ENCODE measurements at places on chromosomes 1 and 21.

DNA sequence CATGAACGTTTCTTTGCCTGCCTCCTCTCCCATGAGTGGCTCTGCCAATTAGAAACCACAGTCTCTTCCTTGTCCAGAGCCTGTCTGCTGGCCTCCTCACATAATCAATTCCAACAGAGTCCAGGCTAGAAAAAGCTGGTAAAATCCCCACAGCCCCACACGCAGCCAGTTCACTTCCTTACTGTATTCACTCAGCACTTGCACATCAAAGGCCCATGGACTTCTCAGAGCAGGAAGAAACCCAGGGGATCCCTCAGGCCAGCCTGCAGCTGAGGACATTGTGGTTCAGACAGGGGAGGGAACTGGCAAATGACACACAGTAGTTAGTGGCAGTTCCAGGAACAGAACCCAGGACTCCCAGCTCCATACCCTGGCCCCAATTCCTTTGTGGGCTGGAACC lies 171.6 kb upstream of the EDN2 start:
- no peak for DNase-seq

- DNase-seq, result no peak
These were observed 61.8 kb upstream of the PTGFRN start for GRCh38 chr1:116847688-116848531.

GRCh38 chr1:175319912-175320230 lies 127.3 kb upstream of the KIAA0040 start:
- no peak for DNase-seq

DNA sequence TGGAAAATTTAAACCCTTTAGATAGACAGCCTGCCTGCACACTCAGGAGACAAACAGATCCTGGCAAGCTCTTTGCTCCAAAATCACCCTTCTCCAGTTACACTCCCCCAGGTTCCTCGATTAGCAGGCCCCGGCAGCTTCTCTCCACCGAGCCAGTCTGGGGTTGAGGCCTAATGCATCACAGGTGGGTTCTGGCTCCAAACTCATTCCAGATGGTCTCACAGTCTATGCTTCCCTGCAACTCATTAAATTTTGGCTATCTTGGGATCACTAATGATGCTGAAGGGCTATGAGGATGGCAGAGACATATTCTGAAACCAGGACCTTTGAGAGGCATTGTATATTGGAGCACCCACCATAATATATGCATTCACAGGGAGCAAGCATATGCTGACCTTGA lies 559.8 kb upstream of the USP24 start:
- DNase-seq, result no peak

DNA sequence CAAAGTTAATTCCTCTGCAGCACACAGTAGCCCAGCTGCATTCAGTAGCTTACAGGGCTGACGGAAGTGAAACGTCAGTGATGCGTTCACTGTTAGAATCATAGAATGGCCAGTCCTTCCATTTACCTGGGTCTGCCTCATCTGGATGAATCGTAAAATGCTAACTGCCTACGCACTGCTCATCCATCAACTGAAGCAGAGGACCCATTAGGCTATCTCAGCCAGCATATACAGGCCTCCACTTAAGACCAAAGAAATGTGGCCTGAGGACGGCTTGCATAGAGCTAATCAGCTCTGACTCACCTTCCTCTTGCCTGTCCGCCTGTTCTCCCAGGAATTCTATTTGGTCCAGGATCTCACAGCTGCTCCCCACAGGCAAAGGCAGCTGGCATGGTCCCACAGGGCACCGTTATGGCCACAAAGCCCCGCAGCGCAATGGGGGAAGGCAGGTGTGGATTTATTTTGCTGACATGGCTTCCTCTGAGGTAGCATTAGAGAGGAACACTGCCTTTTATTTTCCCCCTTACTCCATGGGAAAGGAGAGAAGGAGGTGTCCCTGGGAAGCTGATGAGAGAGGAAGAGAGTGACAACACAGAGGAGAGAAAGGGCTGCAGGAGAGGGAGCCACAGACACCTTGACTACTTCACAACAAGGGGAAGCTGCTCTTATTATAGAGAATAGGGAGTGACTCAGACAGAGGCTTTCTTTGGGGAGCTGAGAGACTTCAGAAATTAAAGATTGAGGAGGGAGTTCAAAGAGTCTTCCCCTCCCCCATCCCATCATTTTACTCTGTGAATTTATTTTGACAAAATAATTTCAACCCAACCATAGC lies 177.6 kb downstream of the HHIPL2 start:
- DNase-seq, result no peak

DNA sequence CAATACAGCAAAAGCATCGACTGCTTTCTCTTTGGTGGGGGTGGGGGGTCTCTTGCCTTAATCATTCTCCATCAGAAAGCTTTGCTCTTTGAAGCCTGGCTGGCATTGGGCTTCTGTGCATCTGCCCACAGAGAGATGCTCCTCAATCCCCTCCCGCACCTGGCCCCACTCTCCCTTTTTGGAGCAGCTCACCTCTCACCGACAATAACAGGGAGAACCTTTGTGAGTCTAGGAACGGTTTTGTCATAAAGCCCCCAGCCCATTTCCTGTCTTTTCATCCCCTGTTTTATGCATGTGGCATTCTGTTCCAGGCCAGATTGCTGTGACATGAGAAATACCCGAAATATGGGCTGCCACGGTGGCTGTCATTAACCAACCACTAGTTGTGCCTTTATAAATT lies 469.0 kb upstream of the VAMP3 start:
- no peak for DNase-seq

DNA sequence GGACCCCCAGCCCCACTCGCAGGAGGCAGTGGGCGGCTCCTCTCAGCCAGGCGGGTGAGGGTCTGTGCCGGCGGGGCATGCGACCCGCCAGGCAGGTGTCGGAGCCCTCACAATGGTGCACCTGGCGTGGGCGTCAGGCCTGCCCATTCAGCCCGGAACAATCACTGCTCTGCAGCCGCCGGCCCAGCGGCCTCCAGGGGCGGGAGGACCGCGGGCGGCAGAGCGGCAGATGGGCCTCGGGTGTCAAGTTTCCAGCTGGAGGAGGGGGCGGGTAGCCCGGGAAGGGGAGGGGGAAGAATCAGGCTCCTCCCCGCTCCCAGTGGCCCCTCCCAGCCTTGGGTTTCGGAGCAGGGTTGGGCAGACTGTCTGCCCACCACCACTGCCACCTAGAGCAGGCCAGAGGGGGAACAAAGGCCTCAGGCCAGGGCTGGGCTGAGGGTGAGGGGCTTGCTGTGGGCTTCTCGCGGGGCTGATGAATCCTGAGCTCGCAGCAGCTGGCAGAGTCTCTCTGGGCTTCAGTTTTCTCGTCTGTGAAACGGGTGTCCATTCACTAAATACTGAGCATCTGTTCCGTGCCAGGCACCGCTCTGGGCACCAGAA lies 39.5 kb upstream of the CASZ1 start:
- peak; percentile 93 for DNase-seq

DNA sequence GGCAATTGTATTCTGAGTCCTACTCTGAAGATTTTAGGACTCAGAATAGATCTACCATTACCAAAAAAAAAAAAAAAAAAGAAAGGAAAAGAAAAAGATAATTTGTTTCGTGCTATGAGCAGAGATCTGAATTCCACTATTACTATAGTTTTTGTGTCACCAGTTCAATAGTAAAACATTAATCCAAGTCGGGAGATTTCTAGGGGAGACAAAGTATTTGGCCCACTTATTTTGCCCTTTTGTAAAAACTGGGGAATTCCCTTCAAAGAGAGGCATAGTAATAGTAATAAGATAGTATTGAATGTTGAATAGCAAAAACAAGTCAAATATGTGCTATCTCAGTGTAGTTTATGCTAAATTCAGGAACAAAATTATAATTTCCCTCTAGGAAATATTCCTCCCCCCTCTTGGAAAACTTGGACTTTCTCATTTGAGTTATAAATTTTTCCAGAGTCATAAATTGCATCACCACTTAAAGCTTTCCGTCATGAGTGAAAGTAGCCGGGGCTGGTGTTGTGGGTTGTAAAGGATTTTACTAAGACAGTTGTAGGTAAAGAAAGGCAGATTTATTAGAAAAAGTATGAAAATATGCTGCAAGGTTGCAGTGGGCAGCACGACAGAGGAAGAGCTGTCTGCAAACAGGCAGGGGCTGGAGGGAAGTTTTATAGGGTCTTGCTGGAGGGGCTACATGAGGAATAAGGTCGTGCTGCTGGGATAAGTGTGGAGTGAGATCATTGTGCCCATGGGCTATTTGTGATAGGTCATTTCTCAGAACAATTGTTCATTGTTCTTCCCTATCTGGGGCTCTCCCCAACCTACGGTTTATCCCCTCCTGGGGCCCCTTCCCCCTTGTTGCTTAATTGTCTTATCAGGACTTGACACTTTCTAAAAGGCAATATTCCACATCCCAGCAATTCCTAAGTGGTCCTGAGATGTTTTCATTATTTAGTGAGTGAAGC lies 1009.9 kb downstream of the PLA2G4A start:
- DNase-seq, result no peak

DNA sequence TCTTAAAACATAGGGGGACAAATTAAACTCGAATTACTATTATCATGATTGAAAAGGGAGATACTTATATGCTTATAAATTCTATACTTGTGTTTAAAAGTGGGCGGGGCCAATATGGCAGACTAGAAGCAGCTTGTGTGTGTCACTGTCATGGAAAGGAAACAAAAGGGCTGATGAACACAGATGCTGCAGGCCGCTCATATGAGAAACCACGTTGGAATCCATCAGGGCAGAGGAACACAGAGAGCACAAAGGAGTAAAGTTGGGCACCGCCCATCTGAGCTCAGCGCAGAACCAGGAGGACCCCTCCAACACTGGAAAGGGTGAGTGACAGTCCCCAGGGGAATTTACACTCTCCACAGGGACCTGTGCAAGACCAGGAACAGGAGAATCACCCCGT lies 107.0 kb downstream of the SLC5A9 start:
- DNase-seq, result no peak

DNA sequence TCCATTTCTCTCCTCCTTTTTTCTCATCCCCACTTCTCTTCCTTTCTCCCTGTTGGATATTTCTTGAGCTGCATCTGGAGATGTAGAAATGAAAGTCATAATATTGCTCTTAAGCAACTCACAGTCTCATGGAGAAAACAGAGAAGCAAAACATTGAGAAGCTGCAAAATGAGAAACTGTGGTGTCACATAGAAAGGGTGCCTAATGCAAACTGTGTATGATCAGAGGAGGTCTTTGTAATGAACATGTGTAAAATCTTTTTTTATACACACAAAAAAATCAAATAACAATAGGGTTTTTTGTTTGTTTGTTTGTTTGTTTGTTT lies 11.8 kb upstream of the SLAMF7 start:
- DNase-seq, result no peak

- DNase-seq, result no peak
These were observed 74.5 kb upstream of the CAMK1G start for GRCh38 chr1:209509039-209509438.

DNA sequence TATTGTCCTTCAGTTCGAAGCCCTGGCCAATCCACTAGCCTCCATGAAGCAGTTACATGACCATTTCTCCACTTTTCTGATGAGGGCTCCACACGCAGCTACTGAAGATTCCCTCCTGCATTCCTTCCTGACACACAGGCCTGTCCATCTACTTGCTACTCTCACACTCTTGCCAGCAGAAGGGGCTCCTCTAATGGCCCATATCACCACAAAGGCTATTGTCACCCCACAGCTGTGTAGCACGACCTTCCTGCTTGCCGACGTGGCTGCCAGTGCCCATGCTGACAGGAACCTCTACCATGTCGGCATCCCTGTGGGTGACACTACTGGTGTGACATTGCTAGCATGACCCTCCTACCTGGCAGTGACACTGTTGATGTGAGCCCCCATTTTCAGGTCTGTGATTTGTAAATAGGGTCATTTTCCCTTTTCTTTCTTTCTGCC lies 1528.6 kb upstream of the TPTE start:
- no peak for DNase-seq

GRCh38 chr1:186838380-186839040 lies 9.8 kb downstream of the PLA2G4A start:
- no peak for DNase-seq

- no peak for DNase-seq
These were observed 548 bp upstream of the MFSD2A start for GRCh38 chr1:39954324-39954869.

- DNase-seq, result no peak
These were observed 68.3 kb downstream of the MPZL1 start for GRCh38 chr1:167790117-167790516.

- no peak for DNase-seq
These were observed 225.7 kb downstream of the KCNH1 start for GRCh38 chr1:210908257-210908656.

- no peak for DNase-seq
These were observed 6.2 kb upstream of the ERICH3 start for GRCh38 chr1:74679811-74680210.

DNA sequence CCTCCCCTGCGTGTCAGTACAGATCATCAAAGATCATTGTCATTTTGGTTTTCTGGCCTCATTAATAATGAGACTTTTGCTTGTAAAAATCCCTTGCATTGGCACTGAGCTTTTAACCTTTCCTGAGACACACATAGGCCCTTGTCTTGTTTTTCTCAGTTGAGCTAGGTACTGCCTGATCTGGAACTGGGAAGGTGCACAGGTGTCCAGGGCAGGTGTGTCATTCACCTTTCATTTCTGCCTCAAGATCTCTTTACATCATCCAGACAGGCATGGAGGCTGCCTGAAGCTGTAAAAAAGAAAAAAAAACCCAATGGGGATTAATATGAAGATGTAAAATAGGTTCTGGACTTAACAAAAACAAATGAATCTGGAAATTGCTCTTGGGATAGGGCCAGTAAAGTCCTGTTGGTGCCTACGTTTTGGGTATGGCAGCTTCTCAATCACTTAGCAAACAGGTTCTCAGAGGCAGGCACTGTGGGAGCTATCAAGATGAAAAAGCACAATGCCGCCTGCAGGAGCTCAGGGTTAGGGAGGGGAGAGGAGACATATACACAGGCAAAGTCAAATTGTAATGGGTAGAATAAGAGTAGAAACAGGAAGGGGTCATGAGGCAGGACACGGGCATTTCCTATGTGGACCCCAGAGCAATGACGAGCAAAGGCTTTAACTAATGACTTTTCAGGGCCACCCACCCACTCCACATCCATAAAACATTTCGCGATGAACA lies 1.0 kb upstream of the KCNC4 start:
- DNase-seq, result no peak

GRCh38 chr1:28439320-28439719 lies 66.5 kb upstream of the RCC1 start:
- no peak for DNase-seq

- no peak for DNase-seq
These were observed at the start of gene KRTAP21-3 for GRCh38 chr21:30718239-30718909. KRTAP21-3 (minus strand) TSS chr21:30718777; CDS start chr21:30718759, 18 bp downstream.
